Left kidney (tissue), 8 donors: ENCODE measurements at places on chromosomes 13 and 19. TPM values are rescaled to one million over a fixed set of nuclear protein-coding genes. Genes with fewer than 3 reads are reported as not detected.

The APC2 gene
- 1.3 TPM for polyA plus RNA-seq

The KCNC3 gene
- polyA plus RNA-seq: 55.2 TPM

The BCKDHA gene
- polyA plus RNA-seq: 31.1 TPM

The ZNF567 gene
- polyA plus RNA-seq: 16.8 TPM

The BRME1 gene
- polyA plus RNA-seq: 6.8 TPM

The IFNL1 gene
- polyA plus RNA-seq: not detected

The CDX2 gene
- not detected for polyA plus RNA-seq

The SPACA4 gene
- polyA plus RNA-seq: not detected

The TMIGD2 gene
- 0.42 TPM for polyA plus RNA-seq

The BICRA gene
- polyA plus RNA-seq: 13.0 TPM

The TMEM259 gene
- polyA plus RNA-seq: 92.5 TPM

The IGFL1 gene
- not detected for polyA plus RNA-seq

The PSG4 gene
- 0.42 TPM for polyA plus RNA-seq

The BEST2 gene
- polyA plus RNA-seq: 0.23 TPM

The CCDC70 gene
- polyA plus RNA-seq: not detected

The THSD1 gene
- 6.0 TPM for polyA plus RNA-seq

The PAK4 gene
- 46.1 TPM for polyA plus RNA-seq

The VSTM2B gene
- 1.1 TPM for polyA plus RNA-seq

The CEACAM8 gene
- polyA plus RNA-seq: 0.22 TPM

The ZNF433 gene
- polyA plus RNA-seq: 23.1 TPM

The PSG2 gene
- polyA plus RNA-seq: not detected

The ZNF730 gene
- polyA plus RNA-seq: 18.2 TPM

The ZNF225 gene
- 12.8 TPM for polyA plus RNA-seq

The SOX1 gene
- polyA plus RNA-seq: not detected

The SH2D3A gene
- 6.2 TPM for polyA plus RNA-seq

The ZNF528 gene
- polyA plus RNA-seq: 63.3 TPM

The LIM2 gene
- polyA plus RNA-seq: 0.18 TPM

The BORA gene
- polyA plus RNA-seq: 14.6 TPM

The PCP2 gene
- polyA plus RNA-seq: 0.80 TPM

The DENND1C gene
- 36.7 TPM for polyA plus RNA-seq

The ADGRE3 gene
- polyA plus RNA-seq: not detected

The NLRP11 gene
- 0.25 TPM for polyA plus RNA-seq

The TTC9B gene
- 0.25 TPM for polyA plus RNA-seq

The ACER1 gene
- polyA plus RNA-seq: not detected

The FAM98C gene
- polyA plus RNA-seq: 13.0 TPM

The TMEM38A gene
- polyA plus RNA-seq: 7.7 TPM

The GIPR gene
- polyA plus RNA-seq: 0.85 TPM

The CCL25 gene
- polyA plus RNA-seq: 0.15 TPM

The CYP4F3 gene
- polyA plus RNA-seq: 1.4 TPM

The FCGBP gene
- 5.8 TPM for polyA plus RNA-seq

The SIGLEC12 gene
- 0.10 TPM for polyA plus RNA-seq

The CEACAM20 gene
- polyA plus RNA-seq: not detected

The OR10H1 gene
- polyA plus RNA-seq: 0.03 TPM

The ZNF460 gene
- polyA plus RNA-seq: 3.9 TPM

The ANKRD10 gene
- 453 TPM for polyA plus RNA-seq
